ENCODE measurements at places on chromosomes 4 and X.

GRCh38 chrX:104130808-104131207, 18.5 kb downstream of the ZCCHC18 start:
- no peak for DNase-seq

- DNase-seq: no peak
Observed at GRCh38 chrX:20519826-20520225, 253.1 kb upstream of the RPS6KA3 start.

- DNase-seq: no peak
Observed at GRCh38 chrX:111319451-111319850, 49.2 kb upstream of the CAPN6 start.

DNA sequence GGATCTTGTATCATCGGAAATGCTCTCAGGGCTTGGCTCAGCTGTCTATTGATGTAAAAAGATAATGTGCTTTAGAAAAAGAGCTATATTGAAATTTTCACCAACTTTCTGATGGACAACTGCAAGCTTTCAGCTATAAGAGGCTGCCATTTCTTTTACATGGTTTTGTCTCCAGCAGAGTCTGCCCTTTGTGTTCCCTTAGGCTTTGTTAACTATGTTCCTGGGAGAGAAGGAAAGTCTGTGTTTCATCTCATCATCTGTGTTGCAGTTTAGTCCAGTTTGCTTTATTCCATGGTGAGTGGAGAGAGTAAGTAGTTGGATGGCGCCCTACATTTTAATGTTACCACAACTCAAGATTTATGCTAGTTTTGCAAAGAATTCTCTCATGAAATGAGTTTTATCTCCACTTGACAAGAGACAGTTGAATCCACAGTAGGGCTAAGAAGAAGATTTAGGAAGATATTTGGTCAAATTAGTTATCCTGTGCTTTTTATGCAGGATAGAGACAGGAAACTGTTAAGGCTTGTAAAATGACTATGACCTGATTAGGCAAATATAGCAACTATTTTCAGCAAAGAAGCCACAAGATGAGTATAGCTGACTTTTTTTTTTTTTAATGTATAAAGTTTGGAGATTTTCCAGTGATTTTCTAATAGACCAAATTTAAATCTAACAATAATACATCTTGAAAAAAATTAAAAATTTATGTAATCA, 16.5 kb downstream of the SEPTIN11 start:
- no peak for DNase-seq

DNA sequence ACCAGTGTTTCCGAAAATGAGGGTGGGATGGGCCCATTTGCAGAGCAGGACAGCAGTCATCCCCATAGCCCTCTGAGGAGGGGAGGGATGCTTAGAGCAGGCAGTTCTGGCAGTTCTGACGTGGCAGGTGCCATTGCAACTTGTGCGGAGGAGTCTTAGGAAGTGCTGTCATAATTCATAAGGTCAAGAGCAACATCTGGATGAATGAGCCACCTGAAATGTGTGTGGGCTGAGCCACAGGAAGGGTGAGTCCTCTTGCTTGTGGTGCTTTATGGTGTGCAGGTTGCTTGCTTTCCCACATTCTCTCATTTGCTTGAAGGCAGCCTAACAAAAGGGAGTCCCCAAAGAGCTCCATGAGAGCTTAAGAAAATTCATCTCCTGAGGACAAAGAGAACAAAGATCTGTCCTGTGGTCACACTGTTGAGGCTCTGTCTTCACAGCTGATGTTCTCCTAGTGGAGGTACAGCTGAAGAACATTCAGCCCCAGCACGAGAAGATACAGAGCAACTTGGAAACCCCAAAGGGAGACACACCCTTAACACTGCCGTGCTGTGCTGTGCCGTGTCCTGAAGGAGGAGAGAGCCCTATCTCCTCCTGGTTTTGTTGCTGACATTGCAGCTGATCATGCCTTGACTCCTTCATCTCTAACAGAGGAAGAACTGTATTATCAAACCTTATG, 60.3 kb downstream of the DLG3 start:
- DNase-seq: no peak

DNA sequence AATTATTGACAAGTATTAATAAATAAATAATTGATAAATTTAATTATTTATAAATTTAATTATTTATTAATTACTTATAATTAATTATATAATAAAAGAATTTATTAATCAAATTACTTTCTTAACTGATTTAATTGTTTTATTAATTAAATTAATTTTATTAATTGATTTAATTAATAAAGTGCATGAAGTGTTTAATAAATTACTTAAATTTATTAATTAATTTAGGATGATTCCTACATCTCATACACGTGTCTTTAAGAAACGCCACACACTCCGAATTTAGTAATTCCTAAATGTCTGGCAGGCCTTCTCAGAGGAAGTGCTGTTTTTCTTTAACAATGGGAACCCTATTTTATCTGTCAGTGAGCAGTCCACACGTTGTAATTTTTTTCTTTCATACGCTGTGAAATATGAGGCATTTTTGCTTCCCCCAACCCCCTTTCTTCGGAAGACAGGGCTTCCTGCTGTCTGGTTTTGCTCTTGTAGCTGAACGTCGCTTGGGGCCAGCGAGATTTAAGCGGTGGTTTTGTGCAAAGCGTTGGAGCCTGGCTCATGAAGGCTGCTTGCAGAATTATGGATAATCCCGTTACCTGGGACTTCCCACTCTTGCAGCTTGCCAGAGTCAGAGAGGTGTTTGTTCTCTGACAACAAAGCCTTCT, 46.8 kb downstream of the CRLF2 start:
- DNase-seq: peak; percentile 8
